ENCODE measurements at places on chromosomes 1 and 21.

- no peak for DNase-seq
Observed at GRCh38 chr1:243482141-243483022, 226.5 kb downstream of the SDCCAG8 start.

GRCh38 chr1:15500184-15501178, 23.5 kb downstream of the CASP9 start:
- DNase-seq = no peak

- DNase-seq = no peak
Observed at GRCh38 chr1:70546726-70547125, 135.7 kb downstream of the CTH start.

DNA sequence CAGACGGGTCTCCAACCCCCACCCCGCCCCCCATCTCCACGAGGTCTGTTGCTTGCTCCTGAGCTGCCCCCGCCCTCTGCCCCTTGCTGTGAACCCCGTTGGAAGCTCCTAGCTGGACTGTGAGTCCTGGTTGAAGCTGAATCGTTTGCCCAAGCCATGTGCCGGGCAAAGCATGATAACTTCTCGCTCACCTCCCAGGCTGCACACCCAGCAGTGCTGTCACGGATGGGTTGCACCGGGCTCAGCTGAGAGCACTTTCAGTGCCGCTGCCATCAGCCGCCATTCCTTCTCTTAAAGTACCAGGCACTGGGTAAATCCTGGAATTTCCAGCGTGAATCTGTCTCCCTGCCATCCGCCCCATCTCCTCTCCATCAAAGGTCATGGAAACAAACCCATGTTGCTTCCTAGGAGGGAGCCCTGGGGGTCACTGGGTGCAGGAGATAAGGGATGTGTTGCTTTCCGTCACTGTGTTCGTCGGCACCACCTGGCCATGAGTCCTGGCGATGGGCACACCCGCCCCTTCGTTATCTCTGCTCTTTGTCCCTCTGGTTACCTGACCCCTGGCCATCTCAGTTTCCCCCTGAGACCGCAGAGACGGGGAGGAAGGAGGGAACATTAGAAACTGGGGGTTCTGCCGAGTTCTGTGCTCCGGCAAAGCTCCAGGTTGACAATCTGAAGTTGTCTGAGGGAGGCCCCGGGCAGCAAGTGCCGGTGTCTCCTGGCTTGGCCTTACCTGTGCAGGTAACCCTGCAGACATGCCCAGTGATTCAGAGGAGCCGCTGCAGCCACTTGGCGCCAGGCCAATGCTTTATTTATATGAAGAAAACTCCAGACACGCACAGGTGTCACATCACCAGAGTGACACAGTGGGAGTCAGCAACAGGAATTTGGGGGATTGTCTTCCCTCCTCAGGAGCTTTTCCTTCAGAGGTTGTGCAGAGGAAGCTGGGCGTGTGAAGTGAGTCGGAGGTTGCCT, 2.7 kb downstream of the PDE9A start:
- DNase-seq = no peak

All from effector CD4-positive, alpha-beta T cell (primary cell).